ENCODE measurements at places on chromosomes 4 and X.

DNA sequence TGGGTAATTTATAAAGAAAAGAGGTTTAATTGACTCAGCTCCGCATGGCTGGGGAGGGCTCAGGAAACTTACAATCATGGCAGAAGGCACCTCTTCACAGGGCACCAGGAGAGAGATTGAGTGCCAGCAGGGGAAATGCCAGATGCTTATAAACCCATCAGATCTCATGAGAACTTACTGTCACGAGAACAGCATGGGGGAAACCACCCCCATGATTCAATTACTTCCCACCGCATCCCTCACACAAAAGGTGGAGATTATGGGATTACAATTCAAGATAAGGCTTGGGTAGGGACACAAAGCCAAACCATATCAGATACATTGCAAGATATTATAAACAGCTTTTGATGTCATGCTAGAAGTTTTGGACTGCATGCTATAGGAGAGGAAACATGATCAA, 204.3 kb downstream of the VEGFC start:
- no peak for DNase-seq

GRCh38 chr4:185504098-185505047, 30.9 kb downstream of the PDLIM3 start:
- no peak for DNase-seq

- no peak for DNase-seq
Measured at GRCh38 chr4:113556382-113557134, 205.0 kb downstream of the CAMK2D start.

DNA sequence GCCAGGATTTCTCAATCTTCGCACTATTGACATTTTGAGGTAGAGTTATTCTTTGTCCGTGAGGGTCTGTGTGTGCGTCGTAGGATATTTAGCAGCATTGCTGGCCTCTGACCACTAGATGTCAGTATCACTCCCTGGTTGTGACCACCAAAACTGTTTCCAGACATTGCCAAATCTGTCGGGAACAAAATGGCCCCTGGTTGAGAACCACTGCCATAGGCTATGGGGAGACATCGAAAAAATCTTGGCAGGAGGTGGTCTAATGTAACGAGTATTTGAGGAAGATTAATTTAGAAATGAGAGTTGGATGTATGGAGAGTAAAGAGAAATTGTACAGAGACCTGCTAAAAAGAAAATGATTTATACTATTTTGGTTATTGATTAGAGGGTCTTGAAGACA, 108.4 kb downstream of the DOCK11 start:
- peak; percentile 13 for DNase-seq

DNA sequence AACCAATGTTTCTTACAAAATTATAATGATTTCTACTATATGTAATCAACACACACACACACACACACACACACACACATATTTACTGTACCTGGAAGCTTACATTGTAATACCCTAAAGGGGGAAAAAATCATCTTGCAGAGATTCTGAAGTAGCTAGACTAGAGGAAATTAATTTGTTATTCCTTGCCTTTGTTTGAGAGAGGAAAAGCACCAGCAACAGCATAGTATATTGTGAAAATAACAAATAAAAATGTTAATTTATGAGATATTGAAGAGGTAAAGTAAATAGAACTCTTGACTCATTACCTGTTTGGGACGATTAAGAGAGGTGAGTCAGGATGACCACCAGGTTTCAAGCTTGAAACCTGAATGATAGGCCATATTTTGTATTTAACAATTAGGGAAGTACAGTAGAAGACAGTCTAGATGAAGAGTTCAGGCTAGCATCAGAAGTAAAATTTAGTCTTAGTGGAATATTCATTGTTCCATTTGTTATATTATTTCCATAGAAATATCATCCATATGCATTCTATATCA, 873.4 kb upstream of the PCDH10 start:
- no peak for DNase-seq

DNA sequence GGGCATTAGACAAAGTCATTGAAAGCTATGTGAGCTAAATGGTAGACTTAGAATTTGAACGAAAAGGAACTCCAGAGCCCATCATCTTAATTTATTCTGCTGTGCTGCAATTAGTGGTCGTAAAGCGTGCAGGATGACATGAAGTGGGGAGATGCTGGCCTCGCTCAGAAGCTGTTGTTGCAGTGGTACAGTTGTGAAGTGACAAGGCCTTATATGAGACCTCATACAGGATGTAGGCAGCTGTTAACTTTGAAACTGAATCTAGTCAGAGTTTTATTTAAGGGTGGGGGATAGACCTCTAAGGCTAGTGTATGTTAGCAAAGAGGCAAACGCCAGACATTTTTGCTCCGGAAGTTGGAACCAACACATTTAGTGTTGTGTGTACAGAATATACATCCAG, 13.4 kb downstream of the KLF3 start:
- DNase-seq: no peak

DNA sequence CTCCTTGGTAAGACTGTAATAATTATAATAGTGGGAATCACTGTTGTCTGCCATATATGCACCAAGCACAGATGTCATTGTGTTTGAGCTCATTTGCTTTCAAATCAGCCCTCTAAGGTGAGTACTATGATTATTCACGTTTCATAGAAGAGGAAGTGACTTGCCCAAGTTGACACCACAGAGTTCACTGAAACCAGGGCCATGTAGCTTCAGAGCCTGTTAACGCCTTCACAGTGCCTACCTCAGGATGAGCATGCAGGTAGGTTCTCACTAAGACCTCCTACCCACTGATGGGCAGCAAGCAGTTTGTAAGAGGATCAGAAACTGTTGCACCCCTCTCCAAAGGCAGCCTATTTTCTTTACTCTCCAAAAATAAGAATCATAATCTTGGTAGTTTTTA, 27.4 kb downstream of the TMPRSS11A start:
- DNase-seq: no peak

All from NCI-H226 (cell line).